ENCODE measurements at places on chromosomes 16 and 17. TPM values are rescaled to one million over a fixed set of nuclear protein-coding genes. Genes with fewer than 3 reads are reported as not detected.
A peak's percentile ranks its signal among the peaks of the same experiment; 100 is the strongest.

- DNase-seq, result peak; percentile 40
Measured at GRCh38 chr17:77373299-77374169, 232.8 kb downstream of the SEC14L1 start.

The TMEM97 gene
- 20.5 TPM for total RNA-seq

GRCh38 chr16:87576171-87576570 lies 26.1 kb upstream of the JPH3 start:
- DNase-seq, result no peak

The TP53TG3 gene
- total RNA-seq, result not detected

- DNase-seq, result no peak
Measured at GRCh38 chr16:14438256-14438655, 191.8 kb downstream of the PARN start.

The KRTAP2-3 gene
- not detected for total RNA-seq

DNA sequence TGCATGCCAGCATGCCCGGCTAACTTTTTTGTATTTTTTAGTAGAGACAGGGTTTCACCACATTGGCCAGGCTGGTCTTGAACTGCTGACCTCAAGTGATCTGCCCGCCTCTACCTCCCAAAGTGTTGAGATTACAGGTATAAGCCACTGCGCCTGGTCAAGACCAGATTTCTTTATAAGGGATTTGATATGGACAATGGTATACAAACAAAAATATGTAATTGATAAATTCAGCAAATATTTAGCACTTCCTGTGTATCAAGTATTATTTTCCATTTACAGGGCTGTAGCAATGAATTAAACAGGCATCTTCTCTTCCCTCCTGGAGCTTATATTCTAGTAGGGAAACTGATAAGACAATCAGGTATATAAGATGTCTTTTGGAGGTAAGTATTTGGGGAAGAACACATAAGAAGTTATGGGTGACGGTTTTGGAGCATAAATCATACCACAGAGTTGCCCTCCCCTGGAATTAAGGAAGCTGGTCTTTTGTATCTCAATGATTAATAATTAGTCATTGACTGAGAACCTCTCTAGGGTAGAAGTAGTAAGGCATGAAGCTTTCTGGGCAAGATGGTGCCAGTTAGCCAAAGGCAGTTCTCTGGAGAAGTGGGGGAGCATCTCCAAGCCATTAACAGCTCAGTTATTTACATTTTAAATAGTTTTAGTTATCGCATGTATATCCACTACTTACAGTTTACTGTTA lies 35.8 kb downstream of the TANC2 start:
- no peak for DNase-seq

DNA sequence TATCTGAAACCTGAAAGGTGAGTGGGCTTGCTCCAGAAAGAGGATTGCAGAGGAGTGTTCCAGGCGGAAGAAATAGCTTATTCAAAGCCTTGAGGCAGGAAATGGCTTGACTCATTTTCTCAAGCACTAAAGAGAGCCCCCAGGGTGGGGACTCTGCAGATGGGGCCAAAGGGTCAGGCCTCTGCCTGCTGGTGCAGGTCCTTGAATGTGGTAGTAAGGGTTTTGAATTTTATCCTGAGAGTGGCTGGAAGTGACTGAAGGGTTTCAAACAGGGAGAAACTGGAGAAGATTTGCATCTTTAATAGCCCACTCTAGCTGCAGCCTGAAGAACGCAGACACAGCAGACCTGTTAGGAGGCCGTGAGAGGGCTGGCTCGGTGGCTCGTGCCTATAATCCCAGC lies 144.4 kb downstream of the CCT6B start:
- no peak for DNase-seq

- DNase-seq, result no peak
Measured at GRCh38 chr16:66503612-66504011, 46.3 kb downstream of the TK2 start.

The PLLP gene
- not detected for total RNA-seq

DNA sequence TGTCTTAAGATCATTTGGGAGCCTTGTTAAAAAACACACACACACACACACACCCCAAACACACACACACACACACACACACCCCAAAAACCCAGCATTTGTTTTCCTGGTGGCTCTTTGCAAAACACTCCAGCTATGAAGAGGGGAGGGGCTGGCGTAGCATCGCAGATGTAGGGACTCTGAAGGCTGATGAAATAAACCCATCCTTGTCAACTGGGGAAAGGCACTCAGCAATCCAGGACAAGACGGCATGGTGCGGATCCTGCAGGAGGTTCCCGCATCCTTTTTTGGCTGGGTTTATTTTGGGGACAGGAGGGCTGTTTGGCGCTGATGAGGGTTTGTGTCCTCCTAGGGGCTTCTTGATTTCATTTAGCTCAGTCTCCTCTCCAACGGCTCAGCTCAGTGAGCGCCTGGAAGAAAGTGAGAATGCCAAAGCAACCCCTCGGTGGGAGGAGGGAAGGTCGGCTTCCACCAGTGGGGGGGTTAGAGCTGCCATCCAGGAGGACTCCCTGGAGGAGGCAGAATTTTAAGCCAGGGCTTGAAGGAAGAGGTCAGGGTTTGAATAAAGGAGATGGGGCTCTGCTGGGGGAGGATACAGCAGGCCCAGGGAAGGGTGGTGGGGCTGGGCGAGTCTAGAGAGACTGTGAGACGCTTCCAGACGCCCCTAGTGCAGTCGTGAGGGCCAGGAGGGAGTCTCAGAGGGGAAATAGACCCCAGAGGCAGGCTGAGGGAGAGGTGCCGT lies 12.4 kb upstream of the GSE1 start:
- DNase-seq, result no peak

The CCDC43 gene
- 50.7 TPM for total RNA-seq

Data from fibroblast of the aortic adventitia (primary cell).